ENCODE measurements at places on chromosomes 3 and 15.

DNA sequence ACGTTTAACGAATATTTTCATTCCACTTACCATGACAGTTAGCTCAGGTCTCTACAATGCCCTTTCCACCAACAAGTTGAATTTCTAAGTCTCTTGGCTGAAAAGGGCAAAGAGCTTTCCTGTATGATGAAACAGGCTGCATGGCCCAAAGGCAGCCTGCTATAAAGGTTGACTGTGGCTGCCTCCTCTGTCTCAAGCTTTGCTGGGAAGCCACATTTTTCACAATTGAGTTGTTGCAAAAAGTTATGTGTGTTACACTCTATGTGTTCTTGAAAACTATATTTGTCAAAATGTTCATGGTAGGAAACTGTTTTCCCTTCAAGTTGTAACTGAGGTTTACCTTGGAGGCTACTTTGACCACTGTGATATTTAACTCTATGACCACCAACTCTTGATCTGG, 49.5 kb downstream of the DZIP1L start:
- no peak for DNase-seq

DNA sequence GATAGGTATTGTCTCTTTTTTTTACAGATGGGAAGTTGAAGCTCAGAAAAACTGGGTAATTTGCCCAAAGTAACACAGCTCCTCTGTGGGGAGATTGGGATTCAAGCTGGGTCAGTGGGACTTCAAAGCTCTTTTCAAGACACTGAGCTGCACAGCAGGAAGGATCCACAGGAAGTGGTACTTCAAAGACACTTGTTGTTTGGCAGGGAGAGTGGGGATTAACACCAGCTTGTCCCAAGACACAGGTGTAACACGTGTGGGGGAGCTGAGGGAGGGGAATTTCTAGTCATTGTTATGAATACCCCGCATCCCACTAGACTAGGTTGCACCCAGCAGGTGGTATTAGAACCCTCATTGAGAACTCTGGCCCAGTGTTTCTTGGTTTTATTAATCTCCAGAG, 116.0 kb downstream of the FOXB1 start:
- no peak for DNase-seq

DNA sequence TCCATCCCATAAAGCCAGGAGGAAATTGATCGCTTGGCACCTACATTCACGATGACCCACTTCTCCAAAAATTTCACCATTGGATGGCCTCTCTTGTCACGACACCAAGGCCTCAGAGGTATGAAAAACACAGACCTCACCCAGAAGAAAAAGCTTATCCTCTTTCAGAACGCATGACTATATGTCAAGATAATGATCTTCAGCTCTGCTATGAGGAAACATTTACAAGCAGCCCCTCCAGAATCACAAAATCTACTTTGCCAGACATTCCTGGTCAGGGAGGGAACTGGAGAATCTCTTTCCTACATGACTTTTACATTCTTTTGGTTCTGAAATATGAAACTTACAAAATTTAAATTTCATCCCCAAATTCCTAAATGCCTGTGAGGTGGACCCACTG, 122.7 kb downstream of the WNT5A start:
- DNase-seq, result no peak

DNA sequence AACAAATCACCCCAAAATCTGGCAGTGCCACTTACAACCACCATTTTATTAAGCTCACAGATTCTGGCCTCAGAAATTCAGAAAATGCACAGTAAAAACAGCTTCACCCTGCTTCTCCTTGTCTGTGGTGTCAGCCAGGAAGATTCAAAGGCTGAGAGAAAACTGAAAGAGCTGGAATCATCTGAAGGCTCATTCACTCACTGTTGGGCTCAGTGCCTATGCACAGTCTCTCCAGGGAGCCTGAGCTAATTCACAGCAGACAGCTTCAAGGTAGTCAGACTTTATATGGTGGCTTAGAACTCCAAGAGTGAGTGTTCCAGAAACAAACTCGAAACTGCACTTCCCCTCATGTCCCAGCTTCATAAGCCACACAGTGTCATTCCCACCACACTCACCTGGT, 16.5 kb upstream of the PLOD2 start:
- no peak for DNase-seq

DNA sequence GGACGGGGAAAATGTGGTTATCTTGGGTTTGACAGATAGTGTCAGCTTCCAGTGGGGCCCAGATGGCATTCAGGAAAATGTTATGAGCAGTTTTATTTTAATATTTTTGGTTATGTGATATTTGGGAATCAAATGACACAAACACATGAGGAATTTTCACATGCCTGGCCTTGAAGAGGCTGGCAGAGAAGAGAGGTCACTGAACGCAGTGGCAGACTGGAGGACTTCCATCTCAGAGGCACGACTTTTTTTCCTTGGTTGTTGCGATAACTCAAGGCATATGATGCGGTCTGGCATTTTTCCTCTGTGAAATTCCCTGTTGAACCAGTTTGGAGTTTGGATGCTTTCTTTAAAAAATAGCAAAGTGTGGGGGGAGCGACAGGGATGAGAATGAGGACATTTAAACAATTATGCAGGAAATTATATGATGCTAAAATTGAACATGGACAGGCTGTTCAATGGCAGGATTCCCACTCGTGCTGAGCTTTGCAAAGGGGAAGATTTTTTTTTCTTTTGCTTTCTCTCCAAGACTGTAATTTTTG, 36.9 kb upstream of the ARPP21 start:
- no peak for DNase-seq

- no peak for DNase-seq
Observed at GRCh38 chr15:89116404-89116803, 28.1 kb downstream of the ABHD2 start.

DNA sequence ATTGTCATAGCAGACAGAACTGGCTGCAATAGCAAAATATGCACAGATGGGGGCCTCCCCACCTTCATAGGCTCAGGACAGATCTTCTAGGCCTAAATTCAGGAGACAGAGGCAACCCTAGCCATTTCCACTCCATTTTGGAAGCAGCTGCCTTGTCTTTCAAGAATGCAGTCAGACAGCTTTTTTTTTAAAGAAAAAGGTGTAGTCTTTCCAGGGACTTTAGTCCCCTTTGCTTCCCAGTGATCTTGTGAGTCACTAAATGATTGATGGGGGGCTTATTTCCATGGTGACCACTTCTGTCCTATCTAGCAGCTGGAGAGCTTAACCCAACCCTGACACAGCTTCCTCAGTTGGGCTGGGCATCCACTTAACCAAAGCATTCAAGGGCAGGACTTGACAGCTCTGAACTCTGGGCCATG, 165.9 kb downstream of the TPRG1 start:
- DNase-seq, result peak; percentile 11

- DNase-seq, result no peak
Observed at GRCh38 chr15:95663156-95664100, 667.1 kb upstream of the NR2F2 start.

DNA sequence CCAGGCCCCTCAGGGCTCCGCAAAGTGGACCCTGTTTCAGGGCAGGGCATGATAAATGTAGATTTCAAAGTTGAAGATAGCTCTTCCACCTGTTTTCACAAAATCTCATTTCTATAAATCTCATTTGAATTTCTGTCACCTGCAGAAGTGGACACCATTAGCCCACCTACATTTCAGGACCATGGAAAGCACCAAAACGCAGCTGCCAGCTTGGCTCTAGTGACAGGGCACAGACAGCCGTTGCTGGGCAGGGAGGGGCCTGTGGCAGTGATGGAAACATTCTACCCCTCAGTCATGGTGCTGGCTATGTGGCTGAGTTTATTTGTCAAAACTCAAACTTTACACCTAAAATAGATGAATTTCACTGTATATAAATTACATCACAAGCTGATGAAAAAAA, 40.4 kb downstream of the PRR23E start:
- DNase-seq, result peak; percentile 26

DNA sequence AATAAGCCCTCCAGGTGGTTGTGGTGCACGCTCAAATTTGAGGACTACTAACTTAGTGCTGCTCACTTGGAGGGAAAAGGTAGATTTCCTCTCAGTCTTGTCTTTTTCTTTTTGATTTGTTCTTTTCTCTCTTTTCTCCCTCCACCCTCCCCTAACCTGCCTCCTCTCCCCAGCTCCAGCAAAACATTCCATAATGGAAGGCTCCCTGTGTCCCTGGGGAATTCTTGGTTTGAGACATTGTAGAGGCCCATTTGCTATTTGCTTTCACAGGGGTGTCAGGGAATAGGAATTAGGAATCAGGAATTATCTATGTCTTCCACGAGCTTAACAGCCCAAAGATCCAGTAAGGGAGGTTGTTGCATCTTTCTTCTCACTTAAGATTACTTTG, 136.8 kb upstream of the UMPS start:
- no peak for DNase-seq
